ENCODE measurements at places on chromosomes 2 and 18. TPM values are rescaled to one million over a fixed set of nuclear protein-coding genes. Genes with fewer than 3 reads are reported as not detected.

GRCh38 chr18:54280220-54280569, 10.9 kb downstream of the POLI start:
- no peak overlapping the region for H3K27ac ChIP-seq
- H3K4me3 ChIP-seq: no peak overlapping the region

DNA sequence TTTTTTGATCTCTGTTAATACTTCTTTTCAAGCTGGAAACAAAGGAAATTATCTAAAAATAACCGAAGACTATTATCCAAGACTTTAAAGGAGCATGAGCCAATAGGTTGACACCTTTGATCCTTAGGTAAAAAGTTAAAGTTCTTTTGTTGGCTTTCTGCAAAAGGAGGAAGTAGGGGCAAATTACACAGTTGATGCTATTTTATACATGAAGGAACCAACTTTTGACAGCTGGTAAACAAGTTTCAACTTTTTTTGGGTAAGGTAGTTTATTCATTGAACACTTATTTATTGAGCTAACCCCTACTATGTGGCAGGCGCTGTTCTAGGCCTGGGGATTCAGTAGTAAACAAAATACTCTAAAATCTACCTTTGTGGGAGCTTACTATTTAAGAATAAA, 66.6 kb upstream of the ZEB2 start:
- no peak overlapping the region for H3K27ac ChIP-seq
- H3K36me3 ChIP-seq: no peaks in the 10 kb centered on the region
- H3K27me3 ChIP-seq: no peaks in the 10 kb centered on the region
- H3K4me3 ChIP-seq: no peak overlapping the region
- DNase-seq: no peak

Gene CHRND
- not detected for total RNA-seq

DNA sequence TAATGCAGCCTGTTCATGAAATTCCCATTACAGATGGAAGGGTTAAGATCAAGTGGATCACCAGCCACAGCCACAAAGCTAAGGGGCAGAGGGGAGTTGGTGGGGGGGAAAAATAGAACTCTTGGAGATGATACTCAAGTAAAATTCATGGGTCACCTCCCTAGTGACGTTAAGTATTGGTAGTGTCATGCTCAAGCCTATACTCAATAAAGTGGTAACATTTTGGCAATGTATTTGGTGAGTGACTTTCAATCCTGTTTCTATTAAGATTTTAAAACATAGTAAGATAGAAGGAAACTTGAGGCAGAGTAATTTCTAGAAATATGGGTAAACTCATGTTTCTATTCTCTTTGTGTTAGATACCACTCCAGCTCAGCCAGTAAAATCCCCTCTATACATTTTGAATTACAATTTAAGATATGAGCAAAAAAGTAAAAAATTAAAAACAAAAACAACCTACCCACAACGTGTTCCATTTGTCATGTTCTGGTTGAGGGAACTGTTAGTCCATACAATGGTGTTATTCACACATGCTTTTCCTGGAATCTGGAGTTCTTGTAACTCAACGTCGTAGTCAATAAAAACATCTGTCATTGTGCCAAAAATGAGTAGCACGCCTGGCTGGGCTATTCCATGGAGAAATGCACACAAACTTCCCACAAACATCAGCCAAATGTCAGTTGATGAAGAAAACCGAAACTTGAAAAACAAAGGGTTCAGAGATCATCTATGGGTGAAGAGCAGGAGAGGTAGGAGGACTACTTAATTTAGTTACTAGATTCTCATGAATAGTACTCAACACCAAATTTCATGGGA, 18.1 kb downstream of the ABCB11 start:
- DNase-seq: no peak
- H3K4me1 ChIP-seq: peaks cover 3% of the 10 kb centered on the region
- H3K36me3 ChIP-seq: no peaks in the 10 kb centered on the region
- no peaks in the 10 kb centered on the region for H3K27me3 ChIP-seq
- H3K27ac ChIP-seq: no peak overlapping the region

DNA sequence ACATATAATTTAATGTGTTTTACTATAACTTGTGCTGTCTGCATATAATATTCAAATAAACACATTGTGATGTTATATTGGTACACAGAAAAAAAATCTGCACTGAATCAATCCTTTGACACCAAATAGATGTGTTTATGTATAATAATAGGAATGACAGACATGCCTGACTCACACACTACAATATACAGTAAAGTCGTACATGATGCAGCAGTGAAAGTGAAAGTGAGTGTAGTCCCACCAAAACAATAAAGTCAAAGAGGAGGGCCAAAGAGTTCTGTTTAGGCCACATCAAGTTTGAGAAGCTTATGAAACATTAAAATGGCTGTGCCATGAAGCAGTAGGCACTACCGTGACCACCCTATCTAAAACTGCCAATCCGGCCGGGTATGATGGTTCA, 8.2 kb upstream of the RBM44 start:
- DNase-seq: no peak
- H3K4me3 ChIP-seq: no peak overlapping the region
- H3K27me3 ChIP-seq: no peaks in the 10 kb centered on the region
- no peaks in the 10 kb centered on the region for H3K4me1 ChIP-seq
- no peak overlapping the region for H3K27ac ChIP-seq
